ENCODE measurements at places on chromosomes 1 and 21.

GRCh38 chr1:230125640-230126528 is 58.8 kb downstream of the GALNT2 start:
- no peak for DNase-seq

- no peak for DNase-seq
Measured at GRCh38 chr1:20666804-20667203, 5.6 kb upstream of the DDOST start.

DNA sequence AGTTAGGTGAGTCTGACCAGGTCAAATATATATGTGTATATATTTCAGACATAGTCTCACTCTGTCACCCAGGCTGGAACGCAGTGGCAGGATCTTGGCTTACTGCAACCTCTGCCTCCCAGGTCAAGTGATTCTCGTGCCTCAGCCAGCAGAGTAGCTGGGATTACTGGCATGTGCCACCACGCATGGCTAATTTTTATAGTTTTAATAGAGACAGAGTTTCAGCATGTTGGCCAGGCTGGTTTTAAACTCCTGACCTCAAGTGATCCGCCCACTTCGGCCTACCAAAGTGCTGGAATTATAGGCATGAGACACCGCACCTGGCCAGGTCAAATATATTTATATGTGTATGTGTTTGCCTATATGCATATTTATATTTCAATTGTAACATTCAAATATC is 581.5 kb upstream of the B3GALT2 start:
- DNase-seq: no peak

- no peak for DNase-seq
Measured at GRCh38 chr21:44837537-44837936, 19.7 kb upstream of the SUMO3 start.

- DNase-seq: no peak
Measured at GRCh38 chr1:151502859-151503780, 8.1 kb upstream of the CGN start.

- no peak for DNase-seq
Measured at GRCh38 chr1:245261786-245262185, 107.0 kb downstream of the KIF26B start.

GRCh38 chr1:89850844-89851415 is 30.1 kb downstream of the LRRC8D start:
- DNase-seq: no peak

DNA sequence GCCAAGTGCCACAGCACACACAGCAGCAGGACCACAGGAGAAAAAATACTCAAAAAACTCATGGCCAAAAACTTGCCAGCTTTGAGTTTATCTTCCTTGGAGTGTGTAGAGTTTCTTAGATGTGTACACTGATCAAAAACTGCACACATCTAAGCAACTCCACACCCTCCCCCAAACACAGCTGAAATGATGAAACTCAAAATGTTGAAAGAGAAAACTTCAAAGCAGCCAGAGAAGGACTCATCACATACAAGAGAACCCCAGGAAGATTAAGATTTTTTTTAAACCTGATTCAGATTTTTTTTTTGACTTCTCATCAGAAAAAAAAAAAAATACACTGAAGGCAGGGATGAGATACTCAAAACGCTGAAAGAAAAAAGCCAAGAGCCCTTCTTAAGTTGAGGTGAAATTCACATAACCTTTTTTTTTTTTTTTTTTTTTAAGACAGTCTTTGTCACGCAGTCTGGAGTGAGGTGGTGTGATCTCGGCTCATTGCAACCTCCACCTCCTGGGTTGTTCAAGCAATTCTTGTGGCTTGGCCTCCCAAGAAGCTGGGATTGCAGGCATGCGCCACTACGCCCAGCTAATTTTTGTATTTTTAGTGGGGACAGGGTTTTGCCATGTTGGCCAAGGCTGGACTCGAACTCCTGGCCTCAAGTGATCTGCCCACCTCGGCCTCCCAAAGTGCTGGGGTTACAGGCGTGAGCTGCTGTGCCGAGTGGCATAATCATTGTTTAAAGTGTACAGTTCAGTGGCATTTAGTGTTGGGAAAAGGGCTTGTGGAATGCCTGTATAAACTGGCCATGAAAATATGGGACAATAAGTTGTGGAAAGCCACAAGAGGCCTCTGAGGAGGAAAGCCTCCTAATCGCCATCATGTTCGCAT is 20.9 kb upstream of the PDXK start:
- no peak for DNase-seq

DNA sequence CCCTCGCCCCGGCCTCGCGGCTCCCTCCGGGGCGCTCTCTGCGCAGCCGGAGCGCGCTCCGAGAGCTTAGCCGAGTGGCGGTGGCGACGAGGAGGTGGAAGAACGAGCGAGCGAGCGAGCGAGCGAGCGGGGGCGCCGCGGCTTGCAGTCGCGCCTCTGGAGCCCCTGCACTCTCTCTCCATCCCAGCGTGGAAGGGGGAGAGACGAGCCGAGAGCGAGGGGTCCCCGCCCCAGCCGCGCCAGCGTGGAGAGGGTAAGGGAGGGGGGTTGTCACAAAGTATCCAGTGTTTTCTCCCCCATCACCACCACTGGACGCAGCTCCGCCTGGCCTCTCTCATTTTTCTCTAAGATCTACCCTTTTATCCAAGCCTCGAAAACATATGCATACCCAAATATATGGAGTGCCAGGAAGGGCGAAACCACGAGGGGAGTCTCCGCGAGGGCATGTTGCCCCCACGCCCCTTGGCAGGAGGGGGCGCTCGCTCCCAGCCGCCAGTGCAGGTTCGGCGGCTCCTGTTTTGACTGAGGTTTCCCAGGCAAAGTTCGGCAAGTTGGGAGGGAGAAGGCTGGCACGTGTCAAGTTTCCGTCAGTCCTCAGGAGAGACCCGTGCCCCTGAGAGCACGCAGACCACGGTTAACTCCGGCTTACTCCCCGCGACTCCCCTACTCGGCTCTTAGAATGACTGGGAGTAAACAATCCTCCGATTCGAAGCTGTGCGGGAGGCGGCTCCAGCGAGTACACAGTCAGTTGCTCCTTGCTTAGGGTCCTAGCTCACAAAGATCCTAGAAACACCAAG is 569 bp upstream of the DAB1 start:
- no peak for DNase-seq

DNA sequence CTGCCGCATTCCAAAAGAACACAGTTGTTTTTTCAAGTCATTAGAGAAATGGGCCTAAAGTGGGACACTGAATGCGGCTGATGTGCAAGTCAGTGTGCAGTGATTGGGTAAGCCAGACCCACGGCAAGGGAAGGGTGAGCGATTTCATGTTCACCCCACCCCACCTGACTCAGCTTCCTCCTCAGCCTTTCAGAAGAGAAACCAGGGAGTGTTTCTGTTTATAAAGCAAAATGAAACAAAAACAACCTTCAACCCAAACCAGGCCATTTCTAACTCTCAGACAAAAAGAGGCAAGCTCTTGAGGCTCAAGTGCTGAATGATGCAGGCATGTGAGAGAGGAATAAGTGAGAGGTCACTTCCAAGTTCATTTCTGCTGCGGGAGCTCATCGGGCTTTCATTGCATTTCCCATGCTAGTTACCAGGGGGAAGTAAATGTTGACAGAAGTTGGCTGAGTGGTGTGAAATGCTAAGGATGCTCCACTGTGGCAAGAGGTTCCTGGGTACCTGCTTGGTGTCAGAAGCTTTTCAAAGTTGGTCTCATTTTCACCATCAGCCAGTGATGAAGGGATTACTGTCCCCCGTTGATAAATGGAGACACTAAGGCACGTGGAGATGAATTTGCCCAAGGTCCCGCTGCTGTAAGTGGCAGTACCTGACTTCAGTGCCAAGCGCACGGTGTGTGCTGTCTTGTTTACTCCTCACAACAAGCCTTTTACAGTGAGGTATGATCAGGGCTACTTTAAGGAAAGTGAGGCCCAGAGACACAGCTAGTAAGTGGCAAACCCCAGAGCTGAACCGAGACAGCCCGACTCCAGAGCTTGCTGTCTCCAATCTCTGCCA is 29.1 kb downstream of the STPG1 start:
- no peak for DNase-seq

DNA sequence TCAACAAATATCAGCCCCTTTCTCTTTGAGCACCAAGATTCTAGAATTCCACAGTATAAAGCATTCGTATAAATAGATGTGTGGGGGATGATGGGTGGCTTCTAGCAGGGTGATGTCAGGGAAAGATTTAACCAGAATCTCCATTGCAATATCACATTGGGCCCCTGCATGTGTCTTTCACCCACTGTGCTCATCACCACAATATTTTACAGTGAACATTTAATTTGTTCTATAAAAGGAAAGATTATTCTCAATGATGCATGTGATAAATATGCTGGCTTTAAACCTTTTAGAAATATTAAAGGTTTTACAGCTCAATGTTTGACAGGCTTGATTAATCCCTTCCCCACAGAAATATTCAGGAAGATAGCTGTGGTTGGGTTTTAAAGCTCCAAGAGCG is 457.8 kb upstream of the DAB1 start:
- DNase-seq: no peak

DNA sequence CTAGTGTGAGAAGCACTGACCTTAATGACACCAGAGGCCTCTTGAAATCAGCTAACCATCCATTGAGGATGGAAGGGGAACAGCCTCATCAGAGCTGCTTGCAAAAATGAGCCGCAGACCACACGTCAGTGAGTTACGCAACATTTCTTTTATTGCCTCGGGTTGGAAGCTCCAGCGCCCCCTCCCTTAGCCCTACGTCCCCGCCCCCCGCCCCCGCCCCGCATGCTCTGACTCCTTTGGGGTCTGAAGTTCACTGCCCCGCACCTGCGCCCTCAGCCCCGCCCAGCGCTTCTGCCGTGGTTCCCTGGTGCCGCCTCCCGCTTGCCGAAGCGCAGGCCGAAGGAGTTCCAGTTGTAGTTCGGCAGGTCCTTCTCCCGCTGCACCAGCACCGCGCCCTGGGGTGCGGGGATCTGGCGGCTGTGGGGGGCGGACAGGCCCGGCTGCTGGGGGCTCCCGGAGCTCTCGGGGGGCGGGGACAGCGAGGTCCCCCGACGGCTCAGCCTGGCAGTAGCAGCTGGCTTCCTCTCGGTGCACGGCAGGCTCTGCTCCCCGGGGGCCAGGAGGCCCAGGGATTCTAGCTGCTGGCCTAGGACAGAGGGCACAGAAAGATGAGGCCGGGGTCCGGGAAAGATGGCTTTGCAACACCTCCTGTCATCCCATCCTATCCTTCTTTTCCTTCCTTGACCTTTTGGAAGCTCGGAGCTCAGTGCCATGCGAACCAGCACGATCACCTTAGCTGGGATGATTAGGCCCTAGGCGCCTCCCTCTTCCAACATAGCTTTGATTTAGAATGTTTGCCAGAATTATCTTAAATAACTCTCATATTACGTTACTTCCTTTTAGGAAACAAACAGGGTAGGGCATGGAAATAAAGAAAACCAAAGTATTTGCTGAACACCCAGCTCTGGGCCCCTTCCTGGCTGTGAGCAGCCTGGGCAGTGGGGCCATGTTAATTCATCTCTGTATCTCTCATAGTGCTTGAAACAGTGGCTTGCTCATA is 5.8 kb downstream of the KISS1 start:
- DNase-seq: no peak

- DNase-seq: no peak
Measured at GRCh38 chr1:94237291-94238226, at the start of gene ARHGAP29. TSS of gene ARHGAP29 (minus strand) at chr1:94237584. CDS start at chr1:94231611, 5,973 bp downstream.

GRCh38 chr1:117616356-117616755 is 10.5 kb downstream of the TENT5C start:
- no peak for DNase-seq

- no peak for DNase-seq
Measured at GRCh38 chr1:201606096-201606495, 67.2 kb downstream of the NAV1 start.

DNA sequence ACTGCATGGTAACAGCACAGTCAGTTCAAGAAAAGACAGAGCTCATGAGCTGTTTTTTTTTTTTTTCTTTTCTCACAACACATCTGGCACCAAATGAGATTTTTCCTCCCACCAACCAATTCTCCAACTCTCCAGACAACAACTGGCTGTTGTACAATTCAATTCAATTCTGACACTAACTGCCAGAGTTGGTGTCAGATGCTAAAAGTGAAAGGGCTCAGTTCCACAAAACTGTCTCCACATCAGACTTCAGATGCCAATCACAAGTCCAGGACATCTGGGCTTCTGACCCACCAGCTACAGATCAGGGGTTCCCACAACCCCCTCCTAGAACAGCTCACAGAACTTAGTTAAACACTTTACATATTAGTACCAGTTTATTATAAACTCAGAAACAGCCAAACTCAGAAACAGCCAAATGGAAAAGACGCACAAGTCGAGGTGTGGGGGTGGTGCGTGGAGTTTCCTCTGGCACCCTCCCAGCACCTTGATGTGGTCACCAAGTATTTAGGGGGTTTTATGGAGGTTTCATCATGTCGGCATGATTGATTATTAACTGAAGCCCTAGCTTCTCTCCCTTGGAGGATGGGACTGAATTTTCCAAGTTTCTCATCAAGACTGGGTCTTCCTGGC is 39.2 kb upstream of the LRRC8D start:
- no peak for DNase-seq

- no peak for DNase-seq
Measured at GRCh38 chr1:16172218-16172830, 16.5 kb upstream of the EPHA2 start.

- DNase-seq: no peak
Measured at GRCh38 chr1:92901126-92901525, 60.1 kb downstream of the DIPK1A start.

GRCh38 chr1:215273838-215274516 is 191.4 kb downstream of the KCNK2 start:
- peak; percentile 63 for DNase-seq

DNA sequence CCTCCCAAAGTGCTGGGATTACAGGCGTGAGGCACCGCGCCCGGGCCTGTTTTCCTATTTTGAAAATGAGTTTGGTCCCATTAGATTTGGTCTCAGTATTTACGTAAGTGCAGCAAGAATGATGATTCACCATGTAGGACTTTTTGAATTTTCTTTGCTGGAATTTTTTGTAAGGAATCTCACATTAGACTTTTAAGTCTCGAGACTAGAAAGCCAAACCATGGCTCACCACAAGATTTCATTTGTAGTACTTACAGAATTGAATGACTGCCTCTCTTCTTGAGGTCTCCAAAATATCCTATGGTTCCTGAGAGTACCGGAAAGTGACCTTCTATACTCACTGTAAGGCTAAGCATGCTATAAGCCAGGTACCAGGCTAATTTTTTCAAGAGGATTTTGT is 325 bp downstream of the OR14A2 start:
- no peak for DNase-seq

- DNase-seq: no peak
Measured at GRCh38 chr1:100053727-100054126, 79.0 kb downstream of the SASS6 start.

DNA sequence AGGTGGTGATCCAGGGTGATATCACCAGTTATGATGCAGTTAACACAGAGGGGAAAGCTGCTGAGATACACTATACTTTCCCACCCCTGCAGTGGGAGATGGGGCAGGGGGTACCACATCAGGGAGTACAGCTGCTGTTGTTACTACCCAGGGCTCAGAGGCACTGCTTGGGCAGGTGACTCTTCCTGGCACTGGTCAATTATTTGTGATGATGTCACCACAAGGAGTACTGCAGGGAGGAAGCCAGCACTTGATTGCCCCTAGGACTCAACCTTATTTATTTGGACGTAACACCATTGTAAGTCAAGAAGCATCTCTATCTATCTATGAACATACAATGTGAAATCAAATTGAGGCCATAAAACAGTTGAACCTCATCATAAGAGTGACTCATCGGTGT is 10.1 kb downstream of the IFNAR1 start:
- no peak for DNase-seq

GRCh38 chr1:58849551-58849950 is 65.7 kb upstream of the JUN start:
- DNase-seq: no peak
